ENCODE measurements at places on chromosomes 1 and 21. TPM values are rescaled to one million over a fixed set of nuclear protein-coding genes. Genes with fewer than 3 reads are reported as not detected.

- DNase-seq: no peak
Observed at GRCh38 chr1:47104816-47105215, 32.4 kb upstream of the CYP4A22 start.

The ADCY10 gene
- 1.6 TPM for total RNA-seq

GRCh38 chr21:25626757-25627156 lies 12.3 kb upstream of the JAM2 start:
- DNase-seq: no peak

DNA sequence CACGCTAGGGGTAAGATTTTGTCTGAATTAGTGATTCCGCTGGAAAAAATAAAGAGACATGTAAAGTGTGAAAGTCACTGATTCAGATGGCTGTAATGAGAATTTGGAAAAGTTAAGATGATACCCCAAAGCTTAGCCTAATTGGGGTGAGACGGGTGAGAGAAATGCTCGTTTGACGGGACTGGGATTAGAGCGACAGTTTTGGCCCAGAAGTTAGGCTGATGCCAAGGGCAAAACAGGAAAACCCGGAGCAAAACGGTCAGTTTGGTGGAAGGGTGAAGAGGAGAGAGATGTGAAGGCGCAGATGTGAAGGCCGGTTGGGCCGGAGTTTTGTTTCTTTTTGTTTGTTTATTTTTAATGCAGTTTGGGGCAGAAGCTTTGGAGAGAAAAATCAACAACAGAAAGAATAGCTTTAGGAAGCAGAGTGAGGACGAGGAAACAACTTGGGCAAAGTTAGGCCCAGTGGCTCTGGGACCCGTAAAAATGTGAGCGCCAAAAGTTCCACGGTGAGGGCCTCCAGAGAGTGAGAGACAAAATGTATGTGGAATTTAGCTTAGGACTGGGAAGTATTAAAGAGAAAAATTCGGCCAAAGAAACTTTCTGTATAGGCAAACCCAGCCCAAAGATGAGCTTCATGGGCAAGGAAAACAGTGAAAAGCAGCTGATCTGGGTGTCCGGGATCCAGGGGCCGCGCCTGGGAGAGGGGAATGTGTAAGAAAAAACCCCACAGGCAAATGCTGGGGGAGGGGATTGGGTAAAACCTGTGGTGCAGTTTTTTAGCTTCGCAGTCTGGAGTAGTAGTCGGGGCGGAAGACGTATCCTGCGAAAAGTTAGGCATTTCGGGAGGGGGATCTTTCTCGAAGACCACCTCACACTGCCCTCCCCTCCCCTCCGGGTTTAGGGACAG lies 1.2 kb downstream of the DMRTA2 start:
- no peak for DNase-seq

DNA sequence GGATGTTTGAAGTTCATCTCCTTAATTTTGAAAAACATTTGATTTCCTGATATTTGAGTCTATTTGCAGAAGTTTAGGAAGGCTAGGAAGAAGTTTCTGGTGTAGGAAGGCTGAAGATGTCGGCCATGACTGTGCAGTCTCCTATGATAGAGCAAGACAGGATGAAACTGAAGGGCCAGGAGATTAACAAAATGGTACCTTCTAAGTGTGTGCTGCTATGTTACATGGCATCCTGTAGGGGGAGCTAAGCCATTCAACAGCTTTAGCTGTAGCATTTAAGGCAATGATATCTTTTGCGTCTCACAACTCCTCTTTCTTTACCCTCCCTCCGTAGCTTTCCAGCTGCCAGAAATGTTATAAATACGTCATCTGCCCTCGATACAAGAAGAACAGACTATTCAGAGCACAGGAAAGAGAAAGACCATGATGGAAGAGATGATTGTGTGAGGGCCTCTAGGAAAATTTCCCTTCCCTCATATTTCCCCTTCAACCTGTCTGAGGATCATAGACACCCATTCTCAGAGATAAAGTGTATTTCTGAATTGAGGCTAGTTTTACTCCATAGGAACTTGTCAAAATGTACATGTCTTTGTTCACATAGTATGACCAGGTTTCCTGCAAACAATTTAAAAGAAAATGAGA lies 61.1 kb downstream of the XCL1 start:
- no peak for DNase-seq

DNA sequence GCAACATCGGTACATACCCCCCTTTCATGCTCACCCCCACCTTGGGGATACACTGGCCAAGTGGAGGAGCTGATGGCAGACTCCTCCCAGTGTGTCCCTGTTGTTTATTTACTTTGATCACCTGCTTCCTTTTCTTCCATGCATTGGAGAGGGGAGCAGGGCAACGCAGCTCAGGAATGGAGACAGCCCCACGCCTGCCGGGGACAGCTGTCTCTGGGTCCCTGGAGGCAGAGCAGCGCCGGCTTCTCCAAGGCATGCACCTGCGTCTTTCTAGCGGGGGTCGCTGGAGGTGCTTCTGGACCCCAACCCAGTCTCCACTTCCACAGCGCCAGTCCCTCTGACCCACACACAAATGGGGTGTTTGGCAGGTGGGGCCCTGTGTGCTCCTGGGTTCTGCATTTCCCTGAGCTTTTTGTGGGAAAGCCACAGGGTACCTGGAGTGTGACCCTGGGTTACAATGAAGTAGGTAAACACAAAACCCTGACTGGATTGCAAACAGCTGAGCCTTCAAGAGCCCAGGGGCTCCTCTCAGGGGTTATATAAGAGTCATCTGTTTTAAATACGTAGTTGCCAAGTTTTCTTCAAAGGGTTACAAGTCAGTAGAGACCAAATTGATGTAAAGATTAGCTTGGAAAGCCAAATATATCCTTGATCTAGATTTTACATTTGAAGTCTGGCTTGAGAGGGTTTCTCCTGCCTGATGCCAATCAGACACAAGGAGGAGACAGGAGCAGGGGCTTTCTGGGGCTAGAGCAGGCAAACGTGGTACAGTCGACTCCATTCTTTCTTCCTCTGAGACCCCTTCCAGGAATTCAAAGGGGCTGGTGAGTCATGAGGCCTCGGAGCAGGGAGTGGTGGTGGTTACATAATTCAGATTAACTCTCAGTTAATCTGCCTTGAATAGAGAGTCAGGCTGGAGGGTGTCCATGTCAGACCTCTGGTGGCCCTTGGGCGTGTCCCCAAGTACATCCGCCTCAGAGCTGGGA lies 4.5 kb downstream of the AJAP1 start:
- DNase-seq: no peak

DNA sequence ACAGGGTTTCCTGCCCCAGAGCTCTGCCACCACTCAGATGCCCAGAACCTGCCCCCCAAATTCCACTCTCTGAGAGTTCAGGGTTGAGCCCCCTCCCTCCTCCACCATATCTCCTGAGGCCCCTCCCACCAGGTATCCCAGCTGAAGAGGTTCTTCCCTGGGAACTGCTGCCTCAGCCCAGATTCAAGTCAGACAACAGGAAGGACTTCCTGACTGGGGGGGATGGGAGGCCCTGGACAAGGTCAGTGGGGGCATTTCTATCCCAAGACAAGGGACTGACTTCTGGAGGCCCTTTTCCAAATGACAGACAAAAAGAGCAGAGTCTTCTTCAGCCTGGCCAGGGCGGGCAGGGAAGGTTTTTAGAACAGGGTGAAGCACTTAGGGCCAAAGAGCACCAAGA lies 24.1 kb upstream of the TENT5B start:
- DNase-seq: no peak

GRCh38 chr1:190847166-190847565 lies 369.5 kb upstream of the BRINP3 start:
- DNase-seq: no peak

- no peak for DNase-seq
Observed at GRCh38 chr1:206678490-206678889, 6.2 kb upstream of the MAPKAPK2 start.

GRCh38 chr1:107964336-107965109 lies 457 bp downstream of the VAV3 start:
- DNase-seq: peak; percentile 19

DNA sequence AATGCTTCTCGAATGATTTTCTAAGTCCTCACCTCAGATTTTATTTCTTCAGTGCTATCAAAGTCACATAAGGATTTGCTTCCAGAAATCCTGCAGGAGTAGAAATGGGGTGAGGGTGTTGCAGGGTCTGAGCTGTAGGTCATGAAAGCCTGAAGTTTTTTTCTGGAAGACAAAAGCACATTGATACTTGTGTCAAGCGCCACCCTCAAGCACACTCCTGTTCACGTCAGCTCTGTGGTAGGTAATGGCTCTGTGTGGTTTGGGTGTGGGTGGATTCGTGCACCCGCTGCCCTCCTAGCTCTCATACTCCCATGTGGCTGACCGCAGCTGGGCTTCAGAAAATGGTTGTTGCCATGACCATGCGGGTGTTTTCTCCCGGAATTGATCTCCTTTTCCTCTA lies 39.9 kb downstream of the AKNAD1 start:
- DNase-seq: no peak

GRCh38 chr1:205505791-205506190 lies 1.3 kb downstream of the CDK18 start:
- peak; percentile 36 for DNase-seq

The KLF17 gene
- not detected for total RNA-seq

- DNase-seq: no peak
Observed at GRCh38 chr1:162367772-162368171, 8.9 kb downstream of the SPATA46 start.

DNA sequence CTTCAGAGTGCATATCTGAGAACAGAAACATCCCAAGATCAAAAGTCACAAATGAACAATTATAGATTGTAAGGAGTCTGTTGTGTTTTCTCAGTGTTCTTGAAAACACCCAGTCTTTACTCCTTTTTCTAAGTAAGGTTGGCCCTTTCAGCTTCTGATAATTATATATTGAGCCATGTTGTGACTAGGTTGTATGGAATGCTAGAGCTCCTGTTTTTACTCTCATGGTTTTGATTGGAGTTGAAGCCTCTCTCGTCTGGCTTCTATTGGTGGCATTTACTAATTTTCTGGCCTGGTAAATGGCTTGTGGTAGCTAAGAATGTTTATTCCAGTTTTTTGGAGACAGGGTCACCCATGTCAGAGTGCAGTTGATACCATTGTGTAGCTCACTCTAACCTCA lies 84.7 kb downstream of the NDUFS5 start:
- no peak for DNase-seq

DNA sequence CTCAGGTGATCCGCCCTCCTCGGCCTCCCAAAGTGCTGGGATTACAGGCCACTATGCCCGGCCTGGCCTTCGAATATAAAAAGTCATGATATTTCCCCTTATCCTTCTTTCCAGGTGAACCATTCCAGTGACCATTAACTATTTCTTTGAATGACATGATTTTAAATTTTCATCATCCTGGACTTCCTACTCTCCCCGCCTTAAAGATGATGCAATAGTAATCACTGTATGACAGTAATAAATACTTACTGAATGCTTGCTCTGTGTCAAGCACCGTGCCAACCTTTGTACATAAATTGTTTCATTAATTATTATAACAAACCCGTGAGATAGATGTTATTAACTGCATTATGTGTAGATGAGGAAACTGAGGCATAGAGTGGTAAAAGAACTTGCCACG lies 19.9 kb upstream of the ATP1A1 start:
- no peak for DNase-seq

DNA sequence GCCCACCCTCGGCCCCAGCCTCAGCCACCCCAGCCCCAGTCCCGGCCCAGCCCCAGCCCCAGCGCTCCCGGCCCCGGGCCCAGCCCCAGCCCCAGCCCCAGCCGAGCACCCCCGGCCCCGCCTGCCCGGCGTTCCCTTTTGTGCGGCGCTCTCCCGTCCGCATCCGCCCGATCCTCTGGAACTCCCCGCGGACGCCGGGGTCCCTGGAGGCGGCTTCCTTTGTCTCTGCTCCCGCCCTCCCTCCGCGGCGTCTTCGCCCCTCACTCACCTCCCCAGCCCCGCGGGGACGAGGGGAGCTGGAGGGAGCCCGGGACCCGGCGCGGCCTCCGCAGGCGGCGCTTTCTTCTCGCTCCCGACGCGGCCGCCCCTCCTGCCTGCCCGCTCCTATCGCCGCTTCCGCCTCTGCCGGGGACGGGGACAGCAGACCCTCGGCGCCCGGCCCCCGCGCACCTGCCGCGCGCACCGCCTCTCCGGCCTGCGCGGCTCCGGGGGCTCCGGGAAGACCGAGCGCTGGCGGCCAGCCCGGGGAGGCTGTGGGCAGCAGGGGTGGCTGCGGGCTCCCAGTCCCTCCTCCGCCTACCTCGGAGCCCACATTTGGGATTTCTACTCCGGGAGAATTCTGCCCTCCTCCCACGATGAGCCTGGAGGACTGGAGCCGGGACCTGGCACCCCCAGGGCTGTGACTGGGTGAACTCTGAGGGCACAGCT lies 14.0 kb downstream of the AGRN start:
- DNase-seq: no peak

- DNase-seq: no peak
Observed at GRCh38 chr1:112637254-112638109, 17.9 kb downstream of the CAPZA1 start.

The NECAP2 gene
- total RNA-seq: 57.7 TPM

- no peak for DNase-seq
Observed at GRCh38 chr1:86537928-86538695, 8.8 kb upstream of the CLCA4 start.

GRCh38 chr1:84573967-84574842 lies at the start of gene CTBS:
CTBS (minus strand) TSS chr1:84574440; CDS start chr1:84574415, 25 bp downstream.
- DNase-seq: peak; percentile 92

- DNase-seq: no peak
Observed at GRCh38 chr1:69921486-69921885, 283.9 kb downstream of the LRRC40 start.

The NEXN gene
- 1.0 TPM for total RNA-seq

DNA sequence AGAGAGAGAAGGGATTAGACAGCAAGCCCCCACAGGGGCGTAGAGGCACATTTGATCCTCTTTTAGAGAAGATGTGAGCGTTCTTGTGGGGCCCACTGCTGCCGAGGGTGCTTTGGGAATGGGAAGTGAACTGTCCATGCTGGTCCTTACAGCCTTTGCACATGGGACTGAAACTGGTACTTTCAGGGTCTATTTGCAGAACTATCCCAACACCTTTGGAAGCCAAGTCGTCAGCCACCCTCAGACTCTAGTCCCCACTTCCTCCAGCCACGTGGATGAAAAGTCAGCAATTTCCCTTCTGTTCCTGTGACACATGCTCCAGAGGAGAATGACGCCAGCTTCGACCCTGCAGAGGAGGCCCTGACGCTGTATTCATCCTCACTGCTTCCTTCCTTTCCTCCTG lies 2.6 kb upstream of the RAB7B start:
- DNase-seq: no peak

GRCh38 chr1:27574871-27575831 lies 28.8 kb downstream of the AHDC1 start:
- DNase-seq: peak; percentile 74

The C4BPA gene
- 2.3 TPM for total RNA-seq

DNA sequence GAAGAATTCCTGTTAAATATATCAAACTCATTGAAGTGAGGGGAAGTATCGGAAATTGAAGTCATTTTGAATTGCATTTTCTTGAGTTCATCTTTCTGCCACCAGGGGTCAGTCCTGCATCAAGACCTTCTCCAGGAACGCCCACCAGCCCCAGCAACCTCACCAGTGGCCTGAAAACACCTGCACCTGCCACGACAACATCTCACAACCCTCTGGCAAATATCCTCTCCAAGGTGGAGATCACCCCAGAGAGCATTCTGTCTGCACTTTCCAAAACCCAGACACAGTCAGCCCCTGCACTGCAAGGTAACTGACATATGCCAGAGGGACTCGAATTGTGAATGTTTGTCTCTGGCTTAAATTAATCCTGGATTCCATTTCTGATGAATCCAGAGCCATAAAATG lies 22.8 kb upstream of the TARS2 start:
- peak; percentile 71 for DNase-seq

All from colonic mucosa (tissue), 4 donors.